ENCODE measurements at places on chromosomes 6 and 20.

DNA sequence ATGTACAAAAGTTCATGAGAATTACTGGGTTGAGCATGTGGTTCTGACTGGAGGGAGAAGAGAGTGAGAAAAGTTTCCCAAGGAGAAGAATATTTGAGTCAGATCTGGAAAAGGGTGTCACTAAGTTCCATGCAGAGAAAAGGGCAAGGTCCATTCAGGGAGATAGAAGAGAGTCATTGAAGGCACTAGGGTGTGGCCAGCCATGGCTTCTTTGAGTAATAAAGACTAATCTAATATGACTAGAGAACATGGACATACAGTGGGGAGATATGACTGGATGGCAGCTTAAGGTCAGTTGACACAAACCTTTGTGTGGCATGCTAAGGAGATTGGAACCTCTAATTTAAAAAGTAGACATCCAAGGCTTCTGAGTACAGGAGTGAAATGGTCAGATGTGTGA, 10.7 kb upstream of the SLC17A4 start:
- DNase-seq: no peak

- DNase-seq: no peak
Measured at GRCh38 chr20:826695-827323, 6.7 kb upstream of the FAM110A start.

DNA sequence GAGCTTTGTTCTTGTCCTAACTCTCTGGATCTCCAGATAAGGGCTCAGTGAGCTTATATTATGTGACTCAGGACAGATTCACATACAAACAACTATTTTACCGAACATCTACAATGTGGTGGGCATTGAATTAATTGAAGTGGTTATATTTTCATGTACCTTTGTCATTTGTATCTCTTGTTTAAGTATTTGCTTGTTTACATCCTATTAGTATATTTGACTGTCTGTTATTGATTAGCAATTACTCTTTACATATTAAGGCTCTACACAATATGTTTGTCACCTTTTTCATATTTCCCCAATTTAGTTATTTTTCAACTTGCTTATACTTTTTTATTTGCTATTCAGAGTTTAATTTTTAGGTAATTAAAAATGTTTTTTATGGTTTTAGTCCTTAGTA, 222.4 kb downstream of the TFAP2C start:
- DNase-seq: no peak

GRCh38 chr6:73525546-73526330, 4.9 kb upstream of the EEF1A1 start:
- no peak for DNase-seq

- no peak for DNase-seq
Measured at GRCh38 chr6:109379711-109380110, 2.6 kb downstream of the CD164 start.

GRCh38 chr20:58749098-58749769, 56.6 kb downstream of the NPEPL1 start:
- DNase-seq: no peak

DNA sequence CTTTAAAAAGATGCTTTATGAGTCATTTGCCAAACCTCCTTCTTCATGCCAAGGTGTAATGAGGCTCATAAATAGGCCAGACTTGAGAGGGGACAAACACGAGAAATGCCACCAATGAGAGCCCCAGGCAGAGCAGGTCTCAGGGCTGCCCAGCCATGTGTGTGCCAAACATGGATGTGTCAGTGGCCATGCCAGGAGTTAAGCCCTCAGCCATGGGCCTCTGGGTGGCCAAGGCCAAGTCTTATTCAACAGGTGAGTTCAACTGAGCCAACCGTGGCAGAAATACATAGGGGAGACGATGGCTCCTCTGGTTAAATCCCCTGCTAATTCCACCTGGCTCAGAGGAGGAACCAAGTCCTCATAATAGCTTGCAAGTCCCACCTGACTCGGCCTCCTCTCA, 358.8 kb downstream of the PREX1 start:
- DNase-seq: no peak

GRCh38 chr20:64082126-64082731, 2.0 kb downstream of the LKAAEAR1 start:
- DNase-seq: no peak

- peak; percentile 23 for DNase-seq
Measured at GRCh38 chr6:117840541-117840983, 66.5 kb upstream of the SLC35F1 start.

DNA sequence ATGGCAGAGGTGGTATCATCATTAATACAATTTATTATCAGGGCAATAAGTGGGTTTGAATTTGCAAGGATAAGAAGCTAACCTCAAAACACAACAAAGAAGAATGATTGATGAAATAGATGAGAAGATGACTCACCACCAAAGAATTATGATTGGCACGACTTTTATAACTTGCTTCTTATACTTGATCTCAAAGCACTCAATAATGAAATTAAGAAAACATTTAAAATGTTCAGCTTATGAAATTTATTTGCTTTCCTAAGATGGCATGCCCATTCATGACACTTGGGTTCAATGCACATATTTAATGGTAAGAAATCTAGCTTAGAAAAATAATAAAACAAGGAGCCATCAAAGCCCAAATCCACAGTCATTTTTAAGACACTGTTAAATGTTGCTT, 477.5 kb downstream of the GJA1 start:
- no peak for DNase-seq

DNA sequence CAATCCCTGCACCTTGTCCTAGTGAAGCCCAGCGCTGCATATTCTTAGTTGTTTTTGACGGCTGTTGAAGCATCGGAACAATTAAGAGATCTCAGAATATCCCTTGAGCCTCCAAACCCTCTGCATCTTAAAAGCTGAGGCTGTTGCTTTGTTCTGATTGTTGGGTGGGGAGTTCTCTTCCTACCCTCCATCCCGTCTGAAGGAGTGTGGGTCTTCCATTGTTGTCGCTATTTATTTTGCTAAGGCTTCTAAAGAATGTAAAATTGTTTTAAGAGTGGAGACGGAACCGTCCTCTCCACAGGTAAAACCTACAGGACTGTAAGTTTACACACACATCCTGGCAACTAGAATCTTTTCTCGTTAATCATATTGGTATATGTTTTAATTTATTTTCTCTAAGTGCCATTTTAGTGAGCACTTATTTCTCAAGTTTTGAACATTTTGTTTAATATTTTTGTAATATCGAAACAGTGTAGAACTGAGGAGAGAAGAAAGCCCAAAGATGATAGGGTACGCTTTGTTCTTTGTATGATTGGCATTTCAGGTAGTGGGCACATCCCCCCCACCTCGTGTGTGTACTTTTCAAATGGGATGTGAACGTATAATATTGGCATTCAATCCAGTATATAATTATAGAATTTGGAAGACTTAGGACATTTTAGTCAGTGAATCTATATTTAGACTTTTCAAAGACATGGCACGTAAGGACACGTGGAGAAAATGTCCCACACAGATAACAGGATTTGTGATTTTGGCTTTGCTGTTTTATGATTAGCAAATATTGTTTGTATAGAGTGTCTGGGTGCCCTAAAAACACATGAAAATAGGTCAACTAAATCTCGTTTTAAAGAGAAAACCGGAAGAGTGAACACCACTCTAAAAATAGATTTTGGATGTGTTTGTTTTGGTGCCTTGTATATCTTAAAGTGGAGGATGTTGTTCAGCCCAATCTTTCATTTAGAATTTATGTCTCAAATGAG, 1.3 kb downstream of the RNF146 start:
- peak; percentile 49 for DNase-seq

DNA sequence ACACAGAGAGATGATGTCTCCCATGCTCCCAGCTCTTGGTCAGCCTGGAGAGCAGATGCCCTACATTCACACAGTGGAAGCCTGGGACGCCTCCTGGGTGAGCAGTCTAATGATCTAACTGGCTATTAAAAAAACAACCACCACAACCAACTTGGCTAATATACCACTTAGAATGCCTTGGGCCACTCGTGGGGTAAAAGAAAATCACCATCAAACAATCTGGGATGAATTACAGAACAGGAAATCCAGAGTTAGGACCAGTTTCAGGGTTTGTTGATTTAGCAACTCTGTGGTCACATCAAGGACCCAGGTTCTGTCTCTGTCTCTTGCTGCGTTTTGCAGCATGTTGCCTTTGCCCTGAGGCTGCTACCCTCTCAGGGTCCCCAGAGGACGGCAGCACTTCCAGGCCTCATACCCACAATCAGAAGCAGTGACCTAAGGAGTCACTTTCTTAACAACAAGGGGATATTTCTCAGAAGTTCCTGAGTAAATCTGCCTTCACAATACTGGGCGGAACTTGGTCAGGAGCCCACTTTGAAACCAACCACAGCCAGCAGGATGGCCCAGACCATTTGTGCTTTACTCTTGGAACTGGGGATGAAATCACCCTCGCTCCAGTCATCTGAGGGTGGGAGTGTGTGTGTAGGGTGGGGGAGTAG, 118.7 kb downstream of the CLIC5 start:
- DNase-seq: no peak

- no peak for DNase-seq
Measured at GRCh38 chr6:92538275-92538674, 881.1 kb downstream of the EPHA7 start.

- DNase-seq: no peak
Measured at GRCh38 chr6:44487002-44487401, 99.5 kb downstream of the CDC5L start.

- DNase-seq: peak; percentile 34
Measured at GRCh38 chr6:138652824-138653223, 120.7 kb upstream of the CCDC28A start.

DNA sequence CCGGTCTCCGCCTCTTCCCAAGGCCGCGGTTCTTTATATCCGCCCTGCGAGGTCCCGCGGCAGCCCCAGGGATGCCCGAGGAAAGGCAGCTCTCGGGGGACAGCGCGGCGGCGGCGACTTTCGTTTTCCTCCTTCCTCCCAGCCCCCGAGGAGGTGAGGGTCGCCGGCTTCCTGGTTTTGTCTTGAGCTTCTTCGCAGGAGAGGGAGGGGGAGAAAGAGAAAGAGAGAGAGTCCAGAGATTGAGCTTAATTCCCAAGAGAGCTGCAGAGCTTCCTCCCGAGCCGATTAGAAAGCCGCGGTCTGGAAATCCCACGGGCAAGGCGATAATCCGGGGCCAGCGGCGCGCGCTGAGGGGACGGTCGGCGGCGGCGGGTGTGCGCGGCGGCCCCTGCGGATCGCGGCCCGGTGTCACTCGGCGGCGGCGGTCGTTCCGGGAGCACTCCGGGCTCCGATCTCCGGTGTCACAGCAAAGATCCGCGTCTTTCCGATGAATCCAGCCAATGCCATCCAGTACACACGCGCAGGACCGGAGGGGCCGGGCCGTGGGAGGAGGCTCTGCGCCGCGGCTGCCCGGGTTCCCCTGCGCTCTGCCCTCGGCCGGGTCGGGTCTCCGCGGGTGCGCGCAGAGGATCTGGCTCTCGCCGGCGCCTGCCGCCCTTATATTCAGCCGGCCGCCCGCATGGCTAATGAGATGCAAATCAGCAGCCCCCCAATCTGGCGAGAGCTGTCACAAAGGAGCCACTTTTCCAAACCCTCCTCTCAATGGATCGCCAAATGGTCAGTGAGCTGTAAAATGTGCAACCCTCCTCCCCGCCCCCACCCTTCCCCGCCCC, at the start of gene DLL1:
Gene DLL1 (minus strand): TSS at position 783 of the 833 bp plus-strand sequence. CDS start 939 bp downstream, outside the sequence.
- peak; percentile 97 for DNase-seq

- DNase-seq: no peak
Measured at GRCh38 chr20:54092021-54092420, 21.6 kb upstream of the BCAS1 start.

DNA sequence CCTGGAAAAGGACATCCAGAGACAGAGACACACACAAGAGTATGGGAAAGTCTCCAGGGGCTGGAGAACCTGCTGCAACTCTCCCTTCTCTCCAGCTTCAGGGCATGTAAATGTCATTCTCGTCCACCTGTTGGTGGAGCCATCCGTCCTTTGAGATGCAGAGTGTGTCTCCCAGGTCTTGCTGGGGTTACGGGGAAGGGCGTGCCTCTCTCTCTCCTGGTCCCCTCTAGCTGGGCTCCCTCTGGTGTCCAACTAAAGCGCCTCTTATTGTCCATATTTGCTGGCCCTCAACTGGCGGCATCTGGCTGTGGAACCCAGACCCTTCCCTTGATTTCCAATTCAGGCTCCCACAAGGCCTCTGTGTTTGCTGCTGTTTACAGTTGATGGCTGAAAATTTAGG, 244.1 kb downstream of the BMP7 start:
- no peak for DNase-seq

DNA sequence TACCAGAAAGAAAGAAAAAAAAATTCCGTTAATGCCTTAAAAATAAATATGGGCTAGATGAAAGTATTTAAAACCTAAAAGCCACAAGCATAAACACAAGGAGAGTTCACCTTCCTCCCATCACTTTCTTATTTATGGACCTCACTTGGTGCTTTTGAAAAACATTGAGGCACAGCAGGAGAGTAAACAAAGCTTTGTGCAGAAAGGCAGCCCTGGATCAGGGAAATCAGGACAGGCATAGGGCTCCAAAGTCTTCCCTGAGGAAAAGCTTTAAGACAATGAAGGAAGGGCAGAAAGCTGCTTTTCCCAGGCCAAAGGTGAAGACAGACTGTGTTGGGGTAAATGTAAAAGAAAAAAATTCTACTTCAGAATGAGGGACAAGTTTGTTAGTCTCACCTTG, 207.9 kb downstream of the CLVS2 start:
- no peak for DNase-seq

DNA sequence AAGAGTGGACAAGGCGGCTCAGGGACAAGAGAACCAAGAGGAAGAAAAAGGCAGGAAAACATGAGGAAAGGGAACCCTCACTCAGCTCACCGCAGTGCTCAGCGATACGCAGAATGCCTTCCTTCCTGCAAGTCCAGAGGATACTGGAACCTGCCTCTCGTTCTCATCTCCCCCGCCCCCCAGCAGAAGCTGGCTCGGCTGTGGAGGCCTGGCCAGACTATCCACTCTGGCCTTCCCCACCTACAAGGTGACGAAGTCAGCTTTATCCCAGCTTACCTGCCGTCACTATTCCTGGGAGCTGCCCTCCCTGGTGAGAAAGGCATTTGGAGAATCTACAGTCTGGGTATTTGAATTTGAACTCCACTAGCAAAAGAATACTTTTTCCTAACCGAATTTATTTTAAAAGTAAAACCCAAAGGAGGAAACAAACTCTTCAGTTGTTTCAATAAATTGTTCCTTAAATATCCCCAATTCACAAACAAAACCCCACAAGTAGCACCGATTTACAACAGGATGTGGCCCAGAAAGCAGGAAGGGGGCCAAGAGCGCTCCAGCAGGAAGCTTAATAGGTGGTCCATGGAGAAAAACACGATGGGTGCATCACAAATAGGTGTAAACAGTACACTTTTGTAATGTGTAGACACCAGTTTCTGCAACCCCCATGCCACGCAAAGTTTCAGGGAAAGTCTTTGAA, 2.1 kb upstream of the DIDO1 start:
- no peak for DNase-seq

- no peak for DNase-seq
Measured at GRCh38 chr20:44527716-44528199, 5.9 kb upstream of the SERINC3 start.

DNA sequence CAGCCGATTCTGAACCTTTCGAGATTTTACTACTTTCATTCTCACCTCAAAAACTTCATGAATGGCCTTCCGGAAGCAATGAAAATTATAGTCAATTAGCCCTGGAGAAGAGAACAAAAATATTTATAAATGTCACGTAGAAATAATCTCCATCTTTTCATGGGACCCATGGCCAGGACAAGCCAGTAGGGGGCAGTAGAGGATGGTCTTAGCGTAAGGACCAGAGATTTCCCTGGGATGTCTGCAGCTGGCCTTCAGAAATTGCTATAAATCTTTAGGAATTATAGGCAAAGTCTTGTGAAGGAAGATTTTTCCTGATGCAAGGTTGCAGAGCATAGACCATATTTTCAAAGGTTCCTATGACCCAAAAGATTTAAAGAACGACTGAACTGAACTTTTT, 15.6 kb upstream of the UBE2J1 start:
- DNase-seq: peak; percentile 54
